Fibroblast of pulmonary artery (primary cell): ENCODE measurements at places on chromosomes 5 and 9.
A peak's percentile ranks its signal among the peaks of the same experiment; 100 is the strongest.

GRCh38 chr5:35183556-35183955, 46.7 kb downstream of the PRLR start:
- DNase-seq = no peak

DNA sequence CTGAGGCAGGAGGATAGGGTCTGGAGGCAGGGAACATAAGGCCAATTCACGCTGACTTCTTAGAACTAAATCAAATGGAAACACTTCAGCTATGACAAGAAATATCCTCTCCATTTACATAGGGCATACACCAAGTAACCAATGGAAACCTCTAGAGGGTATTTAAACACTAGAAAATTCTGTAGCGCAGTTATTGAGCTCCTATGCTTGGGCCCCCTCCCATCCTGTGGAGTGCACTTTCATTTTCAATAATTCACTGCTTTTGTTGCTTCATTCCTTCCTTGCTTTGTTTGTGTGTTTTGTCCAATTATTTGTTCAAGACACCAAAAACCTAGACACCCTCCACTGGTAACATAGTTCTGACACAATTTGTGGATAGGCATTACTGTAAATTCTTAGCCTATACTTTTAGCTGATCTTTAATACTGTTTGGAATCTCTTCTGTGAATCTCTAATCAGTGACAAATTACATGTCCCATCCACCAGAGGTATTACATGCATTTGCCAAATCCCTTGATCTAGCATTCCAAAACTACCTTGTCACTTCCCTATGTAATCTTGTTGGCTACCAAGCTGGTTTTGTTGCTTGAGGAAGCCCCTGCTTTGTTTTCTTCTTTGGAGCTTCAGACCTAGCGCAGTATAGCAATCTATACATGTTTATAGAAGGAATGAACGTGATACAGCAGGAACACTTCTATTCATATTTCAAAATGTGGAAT, 61.6 kb downstream of the ST8SIA4 start:
- DNase-seq = peak; percentile 22

- DNase-seq = no peak
Observed at GRCh38 chr5:132238901-132239500, 11.3 kb upstream of the P4HA2 start.

GRCh38 chr9:16335788-16336580, 534.5 kb downstream of the BNC2 start:
- peak; percentile 98 for DNase-seq

DNA sequence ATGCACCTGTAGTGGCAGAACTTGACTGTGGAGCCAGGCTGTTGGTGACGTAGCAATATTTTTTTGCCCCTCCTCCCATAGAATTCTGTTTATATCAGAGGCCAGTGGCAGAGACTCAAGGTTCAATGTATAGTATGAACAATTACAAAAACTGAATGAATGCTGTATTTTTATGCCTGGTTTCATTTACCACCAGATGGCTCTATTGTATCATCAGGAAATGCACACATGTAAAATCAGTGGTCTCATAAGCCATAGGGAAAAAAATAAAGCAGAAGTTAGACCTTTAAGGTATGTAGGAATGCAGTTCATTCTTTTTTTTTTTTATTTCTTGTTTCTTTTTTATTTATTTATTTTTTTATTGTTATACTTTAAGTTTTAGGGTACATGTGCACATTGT, 43.6 kb downstream of the CCDC192 start:
- peak; percentile 66 for DNase-seq

DNA sequence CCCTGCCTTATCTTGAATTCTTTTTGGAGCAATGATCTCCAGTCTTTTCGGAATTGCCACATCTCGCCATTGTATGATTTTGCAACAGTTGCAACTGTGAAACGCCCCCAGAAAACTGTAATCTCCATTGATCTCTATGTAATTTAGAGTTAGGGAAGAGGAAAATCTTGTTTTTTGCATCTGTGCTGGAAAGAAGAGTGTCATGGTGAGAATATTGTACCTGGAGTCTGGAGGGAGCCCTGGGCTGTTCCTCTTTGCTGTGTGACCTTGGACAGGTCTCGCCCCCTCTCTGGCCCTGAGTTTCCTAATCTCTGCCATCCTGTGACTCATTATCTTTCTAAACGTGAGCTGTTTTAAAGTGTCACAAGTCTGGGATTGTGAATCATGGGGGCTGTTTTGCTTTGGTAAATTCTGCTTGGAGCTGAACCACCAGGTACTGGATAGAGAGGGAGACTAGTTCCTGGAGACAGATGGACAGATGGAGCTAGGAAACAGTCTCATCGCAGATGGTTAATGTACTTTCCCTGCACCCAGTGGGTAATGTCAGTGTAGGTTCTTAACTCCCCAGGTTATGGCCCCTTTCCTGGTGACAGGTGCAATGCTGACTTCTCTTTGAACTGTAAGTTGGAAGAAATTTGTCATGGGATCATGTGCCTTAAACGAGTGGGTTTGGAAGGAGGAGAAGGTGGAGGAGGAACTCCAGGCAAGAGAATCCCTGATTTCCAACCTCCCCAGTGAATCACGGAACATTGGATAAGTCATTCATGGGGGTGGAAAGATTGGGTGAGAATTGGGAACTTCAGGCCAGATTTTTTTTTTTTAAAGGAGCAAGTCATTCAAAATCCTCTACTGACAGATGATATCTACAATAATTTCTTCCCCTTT, 19.6 kb downstream of the PPARGC1B start:
- DNase-seq = peak; percentile 65

- peak; percentile 20 for DNase-seq
Observed at GRCh38 chr5:179160584-179160983, 100.4 kb downstream of the ZNF354C start.

- peak; percentile 75 for DNase-seq
Observed at GRCh38 chr5:80481019-80481893, 6.6 kb upstream of the FAM151B start.

GRCh38 chr5:50745221-50745910, 78.9 kb downstream of the PARP8 start:
- no peak for DNase-seq

- DNase-seq = peak; percentile 58
Observed at GRCh38 chr9:73200694-73201452, 49.2 kb downstream of the ANXA1 start.

DNA sequence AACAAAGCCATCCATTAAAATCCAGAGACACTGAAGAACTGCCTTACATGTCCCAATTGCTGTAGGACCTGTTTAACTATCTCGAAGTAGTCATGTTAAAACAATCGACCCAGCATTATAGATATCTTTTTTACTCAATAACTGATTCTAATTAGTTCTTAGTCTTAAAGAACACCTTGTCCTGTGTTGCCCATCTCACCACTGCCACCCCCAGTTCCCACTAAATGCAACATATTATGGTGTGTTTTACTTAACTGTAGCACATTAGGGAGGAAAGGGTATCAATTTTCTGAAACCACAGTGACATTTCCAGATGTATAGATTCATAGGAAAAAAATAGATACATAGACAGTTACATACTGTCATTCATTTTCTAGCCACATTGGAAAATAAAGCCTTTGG, 221.2 kb downstream of the MEF2C start:
- DNase-seq = no peak

DNA sequence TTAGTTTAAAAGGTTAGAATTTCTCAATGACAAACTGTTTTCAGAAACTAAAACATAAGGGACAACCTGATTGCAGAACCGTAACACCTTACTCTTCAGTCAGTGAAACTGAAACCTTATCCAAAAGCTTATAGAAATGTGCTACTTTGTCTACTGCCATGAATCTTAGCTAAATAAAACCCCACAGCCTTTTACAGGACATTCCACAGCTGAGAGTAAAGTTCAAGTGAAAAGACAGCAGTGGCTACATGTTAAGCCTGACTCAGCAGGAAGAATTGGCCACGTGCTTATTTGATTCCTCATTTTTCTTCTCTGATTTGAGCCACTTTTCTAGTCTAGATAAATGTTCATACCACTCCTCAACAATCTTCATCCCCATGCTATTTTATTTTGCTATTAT, 278.7 kb upstream of the ISL1 start:
- no peak for DNase-seq

- DNase-seq = no peak
Observed at GRCh38 chr5:115267617-115268016, 4.9 kb upstream of the PGGT1B start.

DNA sequence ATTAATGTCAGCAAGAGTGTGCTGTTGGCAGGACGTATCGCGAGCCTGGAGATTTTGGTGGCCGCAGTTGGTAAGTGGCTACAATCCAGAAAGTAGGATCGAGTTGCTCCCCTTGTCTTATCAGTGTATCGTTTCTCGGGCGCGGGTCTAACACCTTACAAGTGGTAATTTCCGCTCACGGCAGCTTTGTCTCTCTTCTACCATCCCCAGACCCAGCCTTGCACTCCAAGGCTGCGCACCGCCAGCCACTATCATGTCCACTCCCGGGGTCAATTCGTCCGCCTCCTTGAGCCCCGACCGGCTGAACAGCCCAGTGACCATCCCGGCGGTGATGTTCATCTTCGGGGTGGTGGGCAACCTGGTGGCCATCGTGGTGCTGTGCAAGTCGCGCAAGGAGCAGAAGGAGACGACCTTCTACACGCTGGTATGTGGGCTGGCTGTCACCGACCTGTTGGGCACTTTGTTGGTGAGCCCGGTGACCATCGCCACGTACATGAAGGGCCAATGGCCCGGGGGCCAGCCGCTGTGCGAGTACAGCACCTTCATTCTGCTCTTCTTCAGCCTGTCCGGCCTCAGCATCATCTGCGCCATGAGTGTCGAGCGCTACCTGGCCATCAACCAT, 1.1 kb downstream of the PTGER4 start:
- DNase-seq = no peak

DNA sequence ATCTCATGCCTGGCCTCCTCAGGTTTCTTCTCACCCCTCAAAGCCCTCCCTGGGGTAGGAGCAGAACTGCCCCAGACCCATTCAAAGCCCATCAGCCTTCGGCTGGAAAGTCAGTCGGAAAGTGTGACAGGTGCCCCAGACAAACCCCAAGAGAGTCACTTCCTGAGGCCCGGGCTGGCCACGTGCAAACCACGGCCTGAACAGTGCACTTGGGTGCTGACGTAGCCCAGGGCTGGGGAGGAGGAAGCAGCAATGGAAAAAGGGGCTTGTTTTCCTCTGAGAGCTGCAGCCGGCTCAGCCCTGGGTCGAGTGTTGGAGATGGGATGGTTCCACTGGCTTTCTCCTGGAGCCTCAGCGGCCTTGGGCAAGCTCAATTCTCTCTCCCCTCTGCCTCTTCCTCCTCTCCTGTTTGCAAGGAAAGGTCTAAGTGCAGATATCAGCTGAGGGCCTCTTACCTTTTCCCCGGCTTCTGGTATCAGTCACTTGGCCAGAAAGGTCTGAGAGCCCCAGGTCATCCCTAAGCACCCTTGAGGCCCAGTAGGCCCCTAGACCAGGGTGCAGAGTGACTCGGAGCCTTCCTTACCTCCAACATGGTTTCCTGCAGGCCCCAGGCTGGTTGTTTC, 5.9 kb upstream of the EGR1 start:
- DNase-seq = no peak

DNA sequence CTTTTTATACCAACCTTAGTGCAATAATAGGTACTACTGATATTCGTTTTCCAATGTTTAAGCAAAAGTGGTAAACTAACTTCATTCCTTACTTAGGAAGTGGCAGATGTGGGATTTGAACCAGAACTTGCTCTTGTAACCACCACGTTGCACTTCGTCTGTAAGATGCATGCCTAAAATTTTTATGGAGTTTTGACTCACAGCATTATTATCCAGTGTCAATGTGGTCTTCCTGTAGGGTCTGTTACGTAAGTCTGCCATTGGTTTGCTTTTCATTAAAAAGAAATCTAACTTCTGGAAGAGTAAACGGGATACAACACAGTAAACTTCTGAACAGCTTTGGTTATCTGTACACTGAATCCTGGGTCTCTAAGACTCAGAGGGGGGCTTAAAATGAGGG, 521.0 kb upstream of the WWC1 start:
- DNase-seq = peak; percentile 44

- DNase-seq = no peak
Observed at GRCh38 chr9:108062680-108063079, 573.1 kb upstream of the KLF4 start.

DNA sequence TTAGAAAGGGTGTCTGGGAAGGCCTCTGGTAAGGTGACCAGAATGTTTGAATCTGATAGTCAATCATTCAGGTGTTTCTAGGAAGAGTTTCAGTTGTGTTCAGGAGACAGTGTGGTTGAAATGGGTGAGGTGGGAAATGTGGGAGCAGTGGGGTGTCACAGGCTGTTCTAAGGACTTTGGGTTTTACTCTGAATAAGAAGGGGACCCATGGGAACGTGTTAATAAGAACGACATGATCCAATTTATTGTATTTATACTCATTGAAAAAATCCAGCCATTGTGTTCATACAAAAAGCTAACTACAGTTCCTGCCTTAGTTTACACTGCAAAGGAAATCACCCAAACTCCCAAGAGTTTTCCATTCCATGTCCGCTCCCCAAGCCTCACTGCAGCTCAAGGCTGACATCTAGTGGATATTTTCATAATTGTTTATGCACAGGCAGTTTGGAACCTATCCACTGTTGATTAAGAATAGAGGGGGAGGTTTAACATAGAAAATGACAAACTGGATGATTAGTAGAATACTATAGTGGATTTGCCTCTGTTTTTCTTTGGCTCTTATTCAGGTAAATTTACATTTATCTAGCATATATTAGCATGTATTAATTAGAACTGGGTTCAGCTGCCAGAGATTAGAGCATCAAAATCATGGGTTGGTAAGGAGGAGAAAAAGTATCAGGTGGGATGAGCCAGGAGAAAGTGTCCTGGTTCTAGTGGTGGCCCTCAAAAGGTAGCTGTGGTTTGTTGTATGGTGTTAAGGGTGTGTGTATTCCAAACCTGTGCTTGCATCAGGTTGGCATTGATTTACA, 17.7 kb downstream of the CAVIN4 start:
- DNase-seq = peak; percentile 79

DNA sequence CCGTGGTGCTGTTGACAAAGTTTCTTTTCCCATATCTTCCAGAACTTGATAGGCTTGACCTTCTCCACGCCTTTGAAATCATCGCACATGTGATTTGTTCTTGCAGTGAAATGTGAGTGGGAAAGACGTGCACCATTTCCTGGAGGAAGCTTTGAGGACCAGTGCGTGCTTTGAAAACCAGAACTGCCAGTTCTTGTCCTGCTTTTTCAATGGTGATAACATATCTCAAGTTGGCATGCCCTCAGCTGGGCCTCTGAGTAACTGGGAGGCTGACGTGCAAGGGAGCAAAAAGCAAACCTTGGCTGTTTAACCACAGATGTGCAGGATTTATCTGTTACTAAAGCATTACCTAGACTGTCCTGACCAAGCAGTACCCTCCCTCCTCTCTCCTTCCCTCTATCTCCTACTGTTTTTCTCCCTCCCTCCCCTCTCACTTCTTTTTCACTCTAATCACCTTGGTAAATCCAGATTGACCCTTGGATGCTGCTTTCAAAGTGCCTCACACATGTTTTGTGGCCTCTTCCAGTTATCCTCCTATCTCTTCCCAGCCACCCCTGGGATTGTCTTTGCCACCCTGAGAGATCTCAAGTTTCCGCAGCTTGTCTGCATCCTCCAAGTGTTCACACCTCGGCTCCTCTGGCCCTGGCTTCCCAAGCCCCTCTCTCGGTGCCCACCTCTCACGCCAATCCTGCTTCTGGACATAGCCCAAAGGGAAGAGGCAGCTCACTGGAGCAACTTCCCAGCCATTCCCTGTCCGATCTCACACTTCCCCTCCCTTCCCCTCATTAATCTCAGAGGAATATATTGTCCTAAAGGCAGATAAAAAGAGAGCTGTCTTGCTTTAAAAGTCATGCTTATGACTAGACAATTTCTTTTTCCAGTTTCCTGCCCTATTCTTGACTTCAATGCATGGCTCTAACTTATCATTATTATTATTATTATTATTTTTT, 198.3 kb downstream of the ERCC6L2 start:
- peak; percentile 17 for DNase-seq
